Smooth muscle cell of the brain vasculature (primary cell): ENCODE measurements at places on chromosomes 11 and 22.

GRCh38 chr22:20439928-20440575 lies 2.4 kb upstream of the SCARF2 start:
- DNase-seq, result no peak

DNA sequence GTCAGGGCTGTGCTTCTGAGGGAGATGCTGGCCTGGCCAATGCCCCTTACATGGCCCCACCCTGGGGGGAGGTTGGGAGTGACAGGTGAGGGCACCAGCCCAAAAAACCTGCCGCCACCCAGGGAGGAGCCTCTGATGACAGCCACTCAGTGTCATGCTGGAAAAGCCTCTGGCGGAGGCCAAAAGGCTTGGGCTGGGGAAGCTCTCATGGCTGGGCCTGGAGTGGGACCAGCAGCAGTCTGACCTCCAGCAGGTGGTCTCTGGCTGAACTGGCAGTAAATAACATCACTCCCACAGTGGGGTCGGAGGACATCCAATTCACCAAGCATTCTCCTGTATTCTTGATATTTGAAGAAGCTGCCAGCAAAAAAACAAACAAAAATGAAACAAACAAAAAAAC lies 20.1 kb downstream of the FGF3 start:
- DNase-seq, result no peak

GRCh38 chr22:30078320-30079311 lies 1.6 kb upstream of the HORMAD2 start:
- no peak for DNase-seq

DNA sequence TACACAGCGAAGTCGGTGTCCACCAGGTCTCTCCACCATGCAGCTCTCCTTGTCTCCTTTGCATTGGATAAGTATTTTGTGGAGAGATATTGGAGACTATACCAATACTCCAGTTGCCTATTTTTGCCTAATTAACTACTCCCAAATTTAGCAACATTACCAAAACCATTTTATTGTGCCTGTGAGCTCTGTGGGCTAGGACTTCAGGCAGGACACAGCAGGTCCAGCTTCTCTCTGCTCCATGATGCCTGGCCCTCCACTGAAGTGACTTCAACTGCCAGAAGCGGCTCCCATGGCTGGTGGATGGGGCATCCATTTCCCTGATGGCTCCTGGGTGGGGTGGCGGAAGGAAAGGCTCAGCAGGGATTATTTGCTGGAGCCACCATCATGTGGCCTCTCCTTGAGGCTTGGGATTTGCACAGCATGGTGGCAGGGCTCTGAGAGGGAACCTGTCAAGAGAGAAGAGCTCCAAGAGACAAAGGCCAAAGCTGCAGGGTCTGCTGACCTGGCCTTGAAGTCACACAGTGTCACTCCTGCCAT lies 36.9 kb upstream of the MAPK1 start:
- no peak for DNase-seq

GRCh38 chr22:43287441-43287840 lies 55.7 kb downstream of the SCUBE1 start:
- no peak for DNase-seq

DNA sequence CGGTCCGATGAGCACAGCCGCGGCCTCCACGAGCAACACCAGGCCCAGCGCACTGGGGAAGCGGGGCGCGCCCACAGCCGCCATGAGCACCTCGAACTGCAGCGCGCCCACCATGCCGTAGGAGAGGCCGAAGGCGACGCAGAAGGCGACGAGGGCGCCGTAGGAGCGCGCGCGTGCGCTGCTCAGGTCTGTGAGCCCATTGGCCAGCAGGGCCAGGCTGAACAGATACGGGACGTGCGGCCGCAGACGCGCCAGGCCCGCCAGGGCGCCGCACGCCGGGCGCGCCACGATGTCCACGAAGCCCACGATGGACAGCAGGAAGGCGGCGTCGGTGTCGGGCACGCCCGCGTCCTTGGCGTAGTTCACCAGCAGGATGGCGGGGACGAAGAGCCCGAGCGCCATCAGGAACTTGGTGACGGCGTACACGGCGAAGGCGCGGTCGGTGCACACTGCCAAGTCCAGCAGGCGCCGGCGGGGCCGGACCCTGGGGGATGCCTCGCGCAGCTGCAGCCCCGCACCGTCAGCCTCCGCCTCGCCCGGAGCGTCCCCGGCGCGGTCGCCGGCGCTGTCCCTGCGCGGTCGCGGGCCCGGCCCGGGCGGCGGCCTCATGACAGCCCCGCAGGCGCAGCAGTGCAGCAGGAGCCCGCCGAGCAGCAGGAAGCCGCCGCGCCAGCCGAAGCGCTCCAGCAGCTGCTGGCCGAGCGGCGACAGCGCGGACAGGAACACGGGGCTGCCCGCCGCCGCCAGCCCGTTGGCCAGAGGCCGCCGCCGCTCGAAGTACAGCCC lies 2.9 kb downstream of the SLC16A8 start:
- no peak for DNase-seq

DNA sequence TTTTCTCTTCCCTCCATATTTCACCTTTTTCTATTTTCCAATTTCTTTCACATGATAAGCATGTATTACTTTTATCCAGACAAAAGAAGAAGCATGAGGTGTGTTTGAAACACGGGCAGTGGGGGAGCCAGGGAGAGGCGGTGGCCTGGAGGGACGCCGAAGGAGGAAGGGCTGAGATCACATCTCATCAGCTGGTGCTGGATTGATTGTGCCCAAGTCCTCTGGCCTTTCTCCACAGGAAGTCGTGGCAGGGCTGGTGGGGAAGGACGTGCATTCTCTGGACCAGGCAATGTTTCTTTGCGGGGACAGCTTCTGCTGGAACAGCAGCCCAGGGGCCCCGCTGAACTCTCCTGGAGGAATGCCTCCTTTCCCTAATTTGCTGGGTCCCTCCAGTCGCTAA lies 82.9 kb downstream of the MIAT start:
- no peak for DNase-seq

GRCh38 chr11:41398175-41398574 lies 61.3 kb downstream of the LRRC4C start:
- no peak for DNase-seq

GRCh38 chr11:38796281-38796680 lies 2198.2 kb upstream of the RAG2 start:
- DNase-seq, result no peak

DNA sequence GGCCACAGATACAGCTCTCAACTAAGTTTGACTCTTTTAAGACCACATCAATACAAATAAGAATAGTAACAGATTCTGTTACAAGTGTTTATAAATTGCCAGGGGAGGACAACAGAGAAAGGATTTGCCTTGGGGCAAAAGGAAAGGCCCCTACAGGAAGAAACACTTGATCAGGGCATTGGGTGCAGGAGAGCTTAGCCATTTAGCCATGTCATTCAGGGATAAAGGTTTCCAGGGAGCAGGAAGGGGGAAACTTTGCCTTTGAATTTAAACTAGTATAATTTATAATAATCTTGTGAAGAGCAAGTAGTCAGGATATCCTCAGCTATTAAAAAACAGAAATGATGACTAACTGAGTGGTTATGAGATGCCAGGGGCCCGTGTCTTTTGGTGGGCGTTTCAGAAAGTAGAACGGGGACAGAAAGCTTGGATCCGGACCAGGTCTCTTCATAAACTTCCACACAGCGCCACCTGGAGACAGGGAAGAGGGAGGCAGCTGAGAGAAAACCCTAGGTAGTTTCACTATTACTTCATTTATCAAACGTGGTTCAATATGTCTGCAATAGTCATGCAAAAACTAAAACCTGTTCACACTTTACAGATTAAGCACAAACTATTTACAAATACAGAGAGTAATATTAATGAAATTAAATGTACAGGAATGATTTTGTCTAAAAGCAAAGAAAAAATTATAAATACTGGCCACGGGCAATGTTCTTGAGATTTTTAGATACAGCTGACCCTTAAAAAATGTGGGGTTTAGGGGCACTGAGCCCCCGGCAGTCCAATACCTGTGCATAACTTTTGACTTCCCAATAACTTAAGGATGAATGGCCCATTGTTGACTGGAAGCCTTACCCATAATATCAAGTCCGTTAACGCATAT lies 11.0 kb upstream of the SLC5A4 start:
- DNase-seq, result peak; percentile 55

DNA sequence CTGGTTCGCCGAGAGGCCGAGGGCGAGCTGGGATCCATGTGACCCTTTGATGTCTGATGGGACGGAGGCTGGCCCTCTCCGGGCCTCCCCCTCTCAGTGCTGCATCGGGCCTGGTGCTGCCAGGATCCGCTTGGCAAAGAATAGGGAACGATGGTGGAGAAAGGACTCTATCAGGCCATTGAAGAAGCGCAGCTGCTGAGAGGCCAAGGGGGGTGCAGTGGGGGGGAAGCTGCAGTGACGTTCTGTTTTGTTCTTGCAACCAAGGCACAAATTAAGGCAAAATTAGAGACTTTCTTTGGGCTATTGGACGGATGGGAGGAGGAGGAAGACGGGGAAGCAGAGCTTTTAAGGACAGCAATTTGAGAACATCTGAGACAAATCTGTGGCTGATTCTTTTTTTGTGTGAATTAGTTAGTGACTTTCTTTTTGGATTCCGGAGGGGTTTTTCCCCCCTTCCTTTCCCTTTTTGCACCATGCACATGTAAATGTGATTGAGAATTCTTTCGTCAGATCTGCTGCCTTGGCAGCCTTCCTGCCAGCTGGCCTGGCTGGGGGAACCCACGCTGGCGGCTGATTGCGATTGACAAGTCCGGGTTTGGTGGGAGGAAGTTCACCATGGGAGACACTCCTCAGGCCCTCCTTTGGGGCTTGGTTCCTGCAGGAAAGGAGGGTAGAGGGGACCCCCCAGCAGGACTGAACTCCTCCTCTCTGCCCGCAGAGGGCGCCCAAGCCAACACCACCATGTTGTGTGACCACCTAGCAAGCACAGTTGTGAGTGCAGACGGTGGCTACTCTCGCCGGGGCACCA lies 214.6 kb downstream of the NTM start:
- DNase-seq, result no peak

- no peak for DNase-seq
These were observed 471 bp upstream of the AHNAK start for GRCh38 chr11:62546929-62547625.

DNA sequence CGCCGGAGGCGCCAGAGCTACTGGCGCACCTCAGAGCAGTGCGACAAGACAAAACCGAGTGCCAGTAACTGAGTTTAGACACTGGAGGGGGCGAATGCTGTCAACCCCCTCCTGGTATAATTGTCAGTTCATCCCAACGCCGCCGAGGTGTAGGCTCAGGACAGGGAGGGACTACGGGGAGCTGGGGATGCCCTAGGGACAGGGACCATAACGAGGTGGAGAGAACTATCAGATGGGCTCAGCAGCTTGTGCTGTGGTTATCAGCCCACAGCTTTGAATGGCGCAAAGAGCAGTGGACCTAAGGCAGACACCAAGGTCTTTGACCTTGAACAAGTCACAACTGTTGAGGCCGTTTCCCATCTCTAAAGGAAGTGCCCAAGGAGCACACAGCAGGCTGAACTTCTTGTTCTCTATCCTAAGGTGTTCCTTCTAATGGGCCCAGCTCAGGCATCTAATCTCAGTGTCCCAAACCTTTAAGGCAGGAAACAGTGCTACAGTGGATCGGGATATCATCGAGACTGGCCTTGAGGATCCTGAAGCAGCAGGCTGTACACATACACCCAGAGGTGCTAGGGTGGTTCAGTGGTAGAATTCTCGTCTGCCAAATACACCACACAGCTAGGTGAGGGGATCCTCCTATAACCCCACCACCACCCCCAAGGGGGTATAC lies 958 bp upstream of the TUT1 start:
- DNase-seq, result no peak

- no peak for DNase-seq
These were observed 64.7 kb downstream of the ADAMTS15 start for GRCh38 chr11:130513132-130513531.

GRCh38 chr11:72483412-72484186 lies 49.3 kb upstream of the CLPB start:
- DNase-seq, result peak; percentile 4

- DNase-seq, result no peak
These were observed 60.6 kb downstream of the TRPC6 start for GRCh38 chr11:101523193-101523592.

DNA sequence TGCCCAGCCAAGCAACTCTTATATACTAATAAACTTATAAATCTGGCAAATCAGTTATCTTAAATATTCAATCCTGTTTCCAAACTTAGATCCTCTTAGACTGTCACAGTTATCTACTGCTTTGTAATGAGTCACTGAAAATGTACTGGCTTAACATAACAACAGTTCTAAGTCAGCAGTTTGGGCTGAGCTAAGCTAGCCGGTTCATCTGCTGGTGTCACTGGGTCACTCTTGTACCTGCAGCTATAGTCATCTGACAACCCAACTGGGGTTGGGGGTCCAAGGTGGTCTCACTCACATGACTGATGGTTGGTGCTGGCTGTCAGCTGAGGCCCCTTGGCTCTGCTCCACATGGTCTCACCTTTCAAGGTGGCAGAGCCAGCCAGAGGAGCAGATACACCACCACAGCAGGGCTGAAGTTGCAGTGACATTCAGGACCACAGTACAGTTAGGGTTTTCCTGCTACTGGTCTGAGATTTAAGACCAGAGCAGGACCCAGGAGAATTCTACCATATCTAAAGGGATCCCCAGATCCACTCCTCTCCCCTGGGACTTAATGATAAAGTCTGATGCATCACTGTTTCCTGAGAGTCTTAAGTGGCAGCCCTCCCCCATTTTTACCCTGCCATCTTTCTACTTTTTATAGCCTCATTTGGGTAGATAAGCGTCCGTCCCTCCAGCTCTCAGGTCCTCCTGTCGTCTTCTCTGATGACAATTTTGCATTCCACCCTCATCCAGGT lies 7.9 kb upstream of the MACROD1 start:
- DNase-seq, result no peak

- DNase-seq, result peak; percentile 4
These were observed 714.7 kb upstream of the TENM4 start for GRCh38 chr11:80155412-80156017.

DNA sequence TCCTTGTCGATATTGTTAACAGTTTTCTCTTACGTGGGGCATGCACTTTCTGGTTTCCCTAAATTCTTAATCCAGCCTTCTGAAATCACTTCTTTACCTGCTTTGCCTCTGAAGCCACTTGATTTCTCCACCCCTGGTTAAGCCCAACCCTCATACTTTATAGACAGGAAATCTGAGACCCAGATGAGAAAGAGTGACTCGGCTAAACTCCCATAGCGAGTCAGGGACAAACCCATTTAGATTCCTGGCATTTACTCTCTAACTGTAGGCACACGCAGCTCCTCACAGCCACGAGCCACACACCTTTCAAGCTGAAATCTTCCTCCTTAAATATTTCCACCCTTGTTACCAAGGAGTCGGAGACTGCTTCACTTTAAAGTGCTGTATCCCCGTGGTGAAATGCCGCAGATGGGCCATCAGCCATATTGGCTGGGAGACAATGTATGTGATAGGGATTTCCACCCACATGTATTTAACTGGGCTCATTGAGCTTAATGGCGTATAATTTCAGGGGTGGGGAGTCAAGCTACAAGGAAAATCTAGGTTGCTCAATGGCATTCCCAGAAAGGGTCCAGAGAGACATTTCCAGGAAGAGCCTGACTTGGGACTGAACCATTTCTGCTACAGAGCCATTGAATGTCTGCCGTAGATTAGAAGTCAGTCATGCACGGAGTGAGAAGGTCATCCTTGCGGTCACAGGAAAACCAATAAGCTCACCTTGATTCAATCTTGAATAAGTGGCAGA lies 49.9 kb upstream of the GRK3 start:
- DNase-seq, result no peak
